ENCODE measurements at places on chromosomes 7 and 10.

GRCh38 chr10:79399223-79399831 lies 46.1 kb downstream of the ZCCHC24 start:
- no peak for DNase-seq

- DNase-seq, result no peak
These were observed 126.6 kb upstream of the GNAI1 start for GRCh38 chr7:80008039-80008438.

DNA sequence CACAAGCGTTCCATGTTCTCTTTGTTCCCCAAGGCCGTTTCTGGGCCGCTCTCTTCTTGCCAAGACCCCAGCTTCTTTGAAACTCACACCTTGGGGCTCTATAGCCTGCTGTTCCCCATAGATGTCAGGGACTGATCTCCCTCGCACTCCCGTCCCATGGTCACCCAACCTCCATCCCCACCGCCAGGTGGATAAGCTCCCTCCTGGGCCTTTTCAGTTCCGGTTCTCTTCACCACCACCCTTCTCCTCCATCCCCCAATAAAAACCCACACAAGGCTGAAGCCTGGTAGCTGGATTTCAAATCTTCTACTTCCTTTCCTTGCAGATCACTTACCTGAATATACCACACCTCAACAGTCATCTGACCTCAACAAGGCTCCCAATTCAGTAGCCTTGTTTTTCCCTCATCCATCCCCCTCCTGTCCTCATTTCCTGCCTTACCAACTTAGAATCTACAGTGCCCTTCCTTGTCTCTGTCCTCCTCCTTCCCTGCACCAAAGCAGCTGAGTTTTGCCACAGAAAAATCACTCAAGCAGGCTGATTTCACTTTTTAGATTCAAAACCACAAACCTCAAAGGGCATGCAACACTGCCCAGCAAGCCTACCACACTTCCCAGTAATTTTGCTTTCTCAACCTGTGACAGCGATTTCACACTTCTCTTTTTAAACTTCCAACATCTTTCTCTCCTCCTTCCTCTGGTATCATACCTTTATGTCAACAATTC lies 7.7 kb downstream of the SLC37A3 start:
- DNase-seq, result peak; percentile 26

DNA sequence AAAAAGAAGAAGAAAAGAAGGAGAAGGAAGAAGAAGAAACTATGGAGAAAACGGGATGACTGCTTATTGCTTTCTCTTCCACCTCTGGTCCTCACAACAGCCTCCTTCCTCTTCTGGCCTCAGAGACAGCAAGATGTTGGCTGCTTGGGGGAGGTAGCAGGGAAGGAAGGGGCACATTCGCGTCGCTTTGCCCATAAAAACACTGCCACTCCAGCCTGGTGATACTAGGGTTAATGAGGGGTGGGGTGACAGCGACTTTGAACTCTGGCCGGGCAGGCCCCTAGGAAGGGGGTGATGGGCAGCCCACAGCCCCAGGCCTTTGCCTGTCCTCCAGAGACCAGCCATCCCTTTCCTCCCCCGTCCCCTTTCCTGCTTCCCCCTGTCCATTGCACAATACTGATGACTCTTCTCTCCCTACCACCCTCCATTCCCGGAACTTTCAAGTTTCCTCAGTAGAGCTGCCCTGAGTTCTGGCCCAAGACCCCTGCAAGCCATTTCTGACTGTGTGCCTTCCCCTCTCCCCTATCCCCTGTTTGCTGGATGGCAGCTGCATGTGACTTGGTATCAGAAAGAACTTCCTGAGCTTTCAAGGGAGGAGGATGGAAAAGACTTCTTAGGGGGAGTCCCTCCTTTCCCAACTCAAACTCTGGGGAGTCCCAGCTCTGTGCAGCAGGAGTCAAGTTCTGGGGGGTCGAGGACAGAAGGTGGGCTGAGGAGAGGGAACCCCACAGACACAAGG lies 2.2 kb upstream of the CUEDC2 start:
- no peak for DNase-seq

GRCh38 chr7:18671176-18671575 lies 175.6 kb downstream of the HDAC9 start:
- DNase-seq, result no peak

DNA sequence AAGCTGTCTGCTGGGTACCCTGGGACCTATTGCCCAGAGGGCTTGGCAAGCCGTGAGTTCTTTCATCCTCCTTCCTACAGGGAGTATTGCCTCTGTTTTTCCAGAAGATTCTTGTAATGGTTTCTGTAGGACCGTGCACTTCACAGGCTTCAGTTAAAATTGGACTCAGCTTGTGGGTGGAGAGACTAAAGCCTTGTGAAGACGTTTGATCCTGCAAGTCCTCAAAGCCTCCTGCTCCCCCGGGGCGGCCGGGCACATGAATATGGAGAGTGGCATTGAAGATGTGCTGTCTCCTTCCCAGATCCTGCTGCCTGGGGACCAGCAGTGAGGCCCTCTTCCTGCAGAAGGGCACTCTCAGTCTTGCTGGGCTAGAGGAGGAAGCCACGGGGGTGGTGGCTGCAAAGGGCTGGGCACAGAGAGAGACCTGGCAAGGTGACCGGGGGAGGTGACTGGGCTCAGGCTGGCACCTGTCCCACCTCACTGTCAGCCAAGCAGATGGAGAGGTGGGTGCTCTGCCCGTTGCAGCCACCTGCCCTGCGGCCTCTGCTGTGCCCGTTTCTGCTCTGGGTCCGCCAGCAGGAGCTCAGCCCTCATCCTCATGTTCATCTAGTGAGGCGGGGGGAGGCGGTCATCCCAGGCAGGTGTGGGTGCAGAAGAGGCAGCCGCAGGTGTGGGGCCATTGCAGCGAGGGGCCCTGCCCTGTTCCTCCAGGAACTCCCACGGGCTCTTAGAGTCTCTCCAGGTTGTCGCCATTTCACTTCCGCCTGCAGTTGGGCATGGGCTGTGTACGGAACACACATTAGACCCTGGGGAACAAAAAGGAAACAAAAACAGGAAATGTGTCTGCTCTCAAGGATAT lies 55.7 kb downstream of the TMEM209 start:
- DNase-seq, result peak; percentile 27

DNA sequence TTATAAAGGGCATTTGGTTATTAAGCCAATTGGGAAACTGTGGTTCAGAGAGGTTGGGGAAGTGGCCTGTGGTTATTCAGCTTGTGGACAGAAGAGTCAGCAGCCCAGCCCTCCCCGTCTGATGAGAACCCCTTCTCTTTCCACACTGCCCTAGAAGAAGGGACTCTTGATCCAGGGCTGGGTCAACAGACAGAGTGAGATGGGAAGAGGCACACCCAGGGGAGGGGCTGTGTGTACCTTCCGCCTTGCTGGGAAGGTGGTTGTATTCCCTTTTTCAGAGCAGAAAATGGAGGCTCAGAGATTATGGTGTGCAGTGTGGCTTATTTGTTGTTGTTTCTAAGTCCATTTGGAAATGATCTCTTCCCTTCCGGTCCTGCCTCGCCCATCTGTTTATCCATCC lies 103.4 kb downstream of the GRK5 start:
- no peak for DNase-seq

Measured in CD4-positive, alpha-beta T cell treated with Interferon gamma for 1 hour (primary cell).